ENCODE measurements at places on chromosomes 6 and 20.
A peak's percentile ranks its signal among the peaks of the same experiment; 100 is the strongest.

- DNase-seq: no peak
Observed at GRCh38 chr20:11431621-11432020, 486.1 kb upstream of the BTBD3 start.

DNA sequence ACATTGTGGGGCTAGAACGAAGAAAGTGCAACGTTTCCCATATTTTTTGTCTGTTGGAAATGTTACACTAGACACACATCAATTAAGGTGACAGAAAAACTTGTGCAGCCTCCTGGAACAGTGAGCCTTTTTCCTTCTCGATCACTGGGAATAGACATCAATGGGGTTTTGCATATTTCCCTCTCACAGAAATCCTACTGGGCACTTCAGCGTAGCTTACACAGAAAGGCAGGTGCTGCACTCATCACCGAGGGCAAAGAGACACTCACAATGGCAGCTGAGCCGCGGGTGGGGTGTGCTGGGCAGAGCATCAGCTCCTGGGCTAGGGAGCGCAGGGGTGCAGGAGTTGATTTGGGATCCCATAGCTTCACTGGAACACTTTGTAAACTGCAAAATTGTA is 64.5 kb downstream of the THBS2 start:
- DNase-seq: no peak

DNA sequence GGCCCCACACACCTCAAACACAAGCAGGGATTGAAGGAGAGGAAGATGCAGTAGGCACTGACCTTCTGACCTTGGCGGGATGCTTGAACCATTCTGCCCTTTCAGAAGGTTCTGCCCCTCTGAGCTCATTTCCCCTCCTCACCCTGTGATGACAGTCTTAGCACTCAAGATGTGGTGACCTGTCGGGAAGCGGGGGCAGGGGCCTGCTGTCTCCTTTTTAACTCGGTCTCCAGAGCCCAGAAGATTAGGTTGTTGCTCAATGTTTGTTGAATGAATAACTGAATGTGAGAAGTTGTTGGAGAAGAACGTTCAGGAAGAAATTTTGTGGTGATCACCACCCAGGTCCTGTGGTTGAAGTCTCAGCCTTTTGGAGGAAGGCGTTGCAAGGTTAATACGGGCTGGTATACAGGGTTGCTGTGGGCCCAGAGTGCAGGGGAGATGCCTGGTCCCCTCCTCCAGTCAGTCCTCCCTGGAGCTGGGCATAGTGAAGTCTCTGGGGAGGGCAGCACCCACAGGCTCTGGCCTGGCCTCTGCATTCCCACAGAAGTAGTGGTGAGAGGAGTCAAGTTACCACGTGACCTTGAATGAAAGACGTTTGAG is 49.7 kb upstream of the FUCA2 start:
- no peak for DNase-seq

DNA sequence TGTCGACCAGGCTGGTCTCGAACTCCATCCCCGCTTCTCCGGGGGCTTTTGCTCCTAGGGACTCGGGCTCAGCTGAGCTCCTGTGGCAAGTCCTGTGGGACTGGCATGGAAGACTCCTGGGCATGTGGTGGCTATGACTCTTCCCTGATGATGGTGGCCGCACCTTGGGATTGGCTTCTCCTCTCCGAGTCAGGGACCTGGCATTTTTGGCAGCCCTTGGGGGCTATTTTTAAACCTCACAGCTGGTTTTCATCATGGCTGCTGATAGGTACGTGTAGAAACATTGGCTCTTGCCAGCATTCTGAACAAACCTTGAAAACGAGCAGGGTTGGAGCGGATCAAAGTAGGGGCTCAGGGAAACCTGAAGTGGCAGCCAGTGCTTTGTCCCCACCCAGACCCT is 54.1 kb downstream of the RBM38 start:
- no peak for DNase-seq

DNA sequence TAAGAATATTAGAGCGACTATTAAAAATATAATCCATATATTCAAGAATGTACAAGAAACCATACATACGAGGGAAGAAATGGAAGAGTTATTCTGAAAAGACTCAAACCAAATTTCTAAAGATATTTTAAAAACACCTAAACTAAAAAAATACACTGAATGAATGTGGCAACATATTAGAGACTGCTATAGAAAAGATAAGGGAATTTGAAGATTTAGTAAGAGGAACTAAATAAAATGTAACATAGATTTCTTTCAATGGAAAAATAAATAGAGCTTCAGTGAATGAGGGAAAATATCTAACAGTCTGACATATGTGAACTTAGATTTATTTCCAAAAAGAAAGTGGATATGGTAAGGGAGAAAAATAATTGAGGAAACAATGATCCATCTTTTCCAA is 194.9 kb upstream of the STXBP5 start:
- no peak for DNase-seq

DNA sequence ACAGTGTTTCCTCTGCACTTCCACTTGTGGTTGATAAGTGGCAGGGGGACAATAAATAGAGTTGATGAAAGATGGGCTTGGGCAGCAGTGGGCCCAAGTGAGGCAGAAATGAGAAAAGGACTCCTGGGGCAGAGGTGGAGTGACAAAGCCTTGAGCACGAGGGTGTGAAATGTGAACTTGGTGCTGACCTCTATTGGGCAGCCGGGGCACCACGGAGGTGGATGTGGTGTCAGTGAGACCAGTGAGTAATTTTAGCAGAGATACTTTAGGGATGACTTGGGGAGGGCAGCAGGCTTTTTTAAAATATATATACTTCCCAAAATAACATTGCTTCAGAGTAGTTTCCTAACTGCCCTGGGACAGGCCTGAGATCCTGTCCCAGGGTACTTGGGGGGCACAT is 30.6 kb upstream of the MYLK2 start:
- DNase-seq: no peak

DNA sequence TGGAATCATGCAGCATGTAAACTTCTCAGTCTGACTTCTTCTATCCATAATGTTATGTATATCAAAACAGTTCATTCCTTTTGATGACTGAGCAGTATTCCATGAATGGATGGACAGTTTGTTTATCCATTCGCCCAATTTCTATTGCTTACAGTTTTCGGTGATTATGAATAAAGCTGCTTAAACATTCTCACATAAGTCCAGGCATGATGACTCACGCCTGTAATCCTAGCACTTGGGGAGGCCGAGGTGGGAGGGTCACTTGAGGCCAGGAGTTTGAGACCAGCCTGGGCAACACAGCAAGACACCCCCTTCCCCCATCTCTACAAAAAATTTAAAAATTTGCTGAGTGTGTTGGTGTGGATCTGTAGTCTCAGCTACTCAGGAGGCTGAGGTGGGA is 22.9 kb upstream of the HMGA1 start:
- no peak for DNase-seq

GRCh38 chr20:54040531-54040930 is 29.9 kb downstream of the BCAS1 start:
- no peak for DNase-seq

DNA sequence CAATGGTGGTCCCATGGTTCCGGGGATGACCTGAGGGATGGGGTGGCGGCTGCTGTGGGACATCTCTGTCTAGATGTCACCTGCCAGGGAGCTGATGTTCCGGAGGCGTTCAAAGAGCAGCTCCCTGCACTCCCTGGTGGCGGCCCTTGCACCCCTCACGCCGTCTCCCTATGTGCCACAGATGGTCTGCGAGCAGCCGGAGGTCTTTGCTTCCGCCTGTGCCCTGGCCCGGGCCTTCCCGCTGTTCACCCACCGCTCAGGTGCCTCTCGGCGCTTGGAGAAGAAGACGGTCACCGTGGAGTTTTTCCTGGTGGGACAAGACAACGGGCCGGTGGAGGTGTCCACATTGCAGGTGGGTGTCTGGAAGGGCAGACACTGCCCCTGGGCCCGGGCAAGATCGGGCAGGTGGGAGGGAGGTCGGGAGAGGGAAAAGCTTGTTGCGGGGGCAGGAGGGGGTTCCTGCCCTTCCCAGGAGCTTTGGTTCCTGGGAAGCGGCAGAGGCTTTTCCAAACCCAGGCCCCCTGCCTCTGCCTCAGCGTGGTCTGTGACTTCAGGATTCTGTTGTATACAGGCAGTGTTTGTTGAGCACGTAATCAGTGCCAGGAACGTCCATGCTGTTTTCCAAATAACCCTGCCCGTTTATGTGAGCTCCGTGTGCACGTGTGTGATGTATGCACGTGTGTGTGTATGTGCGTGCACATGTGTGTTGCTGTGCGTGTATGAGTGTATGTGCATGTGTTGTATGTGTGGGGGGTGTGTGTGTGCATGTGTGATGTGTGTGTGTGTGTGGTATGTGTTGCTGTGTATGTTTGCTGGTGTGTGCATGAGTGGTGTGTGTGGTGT is 1.9 kb downstream of the NPEPL1 start:
- DNase-seq: peak; percentile 7

DNA sequence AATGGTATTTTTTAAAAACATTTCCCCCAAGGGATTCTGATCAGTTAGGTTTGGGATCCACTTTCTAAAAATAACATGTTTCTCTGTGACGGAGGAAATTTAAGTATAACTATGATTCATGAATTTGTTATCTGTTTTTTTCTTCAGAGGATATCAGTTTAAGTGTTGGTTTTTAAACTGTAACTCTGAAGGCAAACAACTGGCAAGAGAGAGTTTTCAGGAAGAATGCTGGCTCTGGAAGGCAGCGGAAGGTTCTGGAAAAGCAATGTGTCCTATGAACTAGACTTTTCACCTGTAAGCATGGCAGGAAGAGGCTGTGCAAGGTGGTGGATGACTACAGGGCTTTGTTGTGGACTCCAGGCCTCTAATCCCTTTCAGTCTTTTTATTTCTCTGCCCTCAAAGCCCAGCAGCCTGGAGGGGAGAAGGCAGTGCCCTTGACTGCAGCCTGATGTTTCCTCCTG is 153.1 kb downstream of the GMPR start:
- no peak for DNase-seq

DNA sequence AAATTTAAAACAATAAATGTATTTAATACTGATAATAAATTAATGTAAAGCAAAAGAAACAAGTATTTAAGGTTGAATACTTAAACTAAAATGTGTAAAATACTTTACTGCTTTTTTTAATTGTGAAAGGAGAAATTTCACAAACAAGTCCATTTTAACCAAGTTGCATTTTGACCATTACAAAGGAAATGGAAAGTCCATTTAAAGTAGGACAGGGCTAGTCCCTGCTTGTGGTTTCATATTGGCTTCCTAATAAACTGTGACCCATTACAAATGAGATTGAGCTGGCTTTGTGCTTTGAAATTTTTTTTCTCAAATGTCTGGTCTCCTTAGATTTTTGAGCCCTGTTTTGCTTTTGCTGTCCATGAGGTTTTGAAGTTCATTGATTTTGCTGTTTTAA is 527.6 kb downstream of the MAFB start:
- DNase-seq: no peak

DNA sequence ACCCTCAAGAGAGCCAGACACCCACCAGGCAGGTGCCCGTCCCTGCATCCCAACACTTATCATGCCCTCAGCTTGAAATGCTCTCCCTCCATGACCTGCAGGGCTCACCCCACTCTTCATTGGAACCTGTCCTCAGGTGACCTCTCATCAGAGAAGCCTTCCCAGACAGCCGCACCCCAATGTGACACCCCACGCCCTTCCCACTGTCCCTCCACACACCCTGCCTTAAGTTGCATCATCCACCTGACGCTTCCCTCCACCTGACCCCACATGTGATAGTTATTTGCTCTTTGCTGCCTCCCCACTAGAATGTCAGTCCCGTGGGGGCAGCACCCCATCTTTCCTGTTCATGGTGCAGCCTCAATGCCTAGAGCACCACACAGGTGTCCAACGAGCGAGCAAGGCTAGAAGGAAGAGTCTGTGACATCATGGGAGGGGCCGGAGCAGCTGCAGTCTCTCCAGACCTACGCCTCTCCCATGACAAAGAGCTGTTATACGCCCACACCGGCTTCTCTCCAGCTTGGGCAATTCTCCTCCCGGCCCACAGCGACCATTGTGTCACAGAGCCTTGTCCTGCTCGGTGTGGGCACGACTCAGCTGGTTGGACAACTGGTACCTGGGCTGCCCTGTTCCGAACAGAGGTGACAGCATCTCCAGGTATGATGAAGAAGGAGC is 58.2 kb downstream of the NFATC2 start:
- no peak for DNase-seq

DNA sequence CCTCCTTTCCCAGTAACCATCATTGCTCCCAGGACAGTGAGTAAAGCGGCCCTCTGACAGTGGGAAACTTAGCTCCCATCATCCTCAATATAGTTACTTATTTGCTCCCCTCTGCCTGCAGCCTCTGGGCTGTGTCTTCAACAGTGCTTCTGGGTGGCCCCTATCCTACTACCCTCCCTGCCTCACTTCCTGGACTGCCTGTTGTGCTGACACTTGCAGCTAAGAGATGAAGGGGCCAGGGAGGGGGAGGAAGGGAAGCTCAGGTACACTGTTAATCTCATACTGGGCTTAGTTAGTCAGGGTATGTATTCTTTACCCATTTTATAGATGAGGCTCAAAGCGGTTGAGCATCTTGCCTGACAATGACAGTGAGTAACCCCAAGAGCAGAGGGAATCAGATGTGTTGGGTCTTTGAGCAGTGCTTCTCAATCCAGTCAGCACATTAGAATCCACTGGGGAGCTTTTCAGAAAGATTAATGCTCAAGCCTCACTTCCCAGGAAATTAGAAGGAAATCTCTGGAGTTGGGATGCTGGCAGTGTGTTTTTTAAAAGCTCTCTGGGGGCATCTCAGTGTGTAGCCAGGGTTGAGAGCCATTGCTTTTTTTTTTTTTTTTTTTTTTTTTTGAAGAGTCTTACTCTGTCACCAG is 27.1 kb upstream of the KCNK5 start:
- no peak for DNase-seq

- DNase-seq: no peak
Observed at GRCh38 chr6:135748189-135748588, 103.3 kb upstream of the PDE7B start.

- DNase-seq: no peak
Observed at GRCh38 chr20:52193886-52194545, 2.4 kb upstream of the ZFP64 start.

- no peak for DNase-seq
Observed at GRCh38 chr6:45353654-45354053, 24.1 kb downstream of the SUPT3H start.

GRCh38 chr6:31663961-31664789 is 622 bp downstream of the GPANK1 start:
- DNase-seq: no peak

DNA sequence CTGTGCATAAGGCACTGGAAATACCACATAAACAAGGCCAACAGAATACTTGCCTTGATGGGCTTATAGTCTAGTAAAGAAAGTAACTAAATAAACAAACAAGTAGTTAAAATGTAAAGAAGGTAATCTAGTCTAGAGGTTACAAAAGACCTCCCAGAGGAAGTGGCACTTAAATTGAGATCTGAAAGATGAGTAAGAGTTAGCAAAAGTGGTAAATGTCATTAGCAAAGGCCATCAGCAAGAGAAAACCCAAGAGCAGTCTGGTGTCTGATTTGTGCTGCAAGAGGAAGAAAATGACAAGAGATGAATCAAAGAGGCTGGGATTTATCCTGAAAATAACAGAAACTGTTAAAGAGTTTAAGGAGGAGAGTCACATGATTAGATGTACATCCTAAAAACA is 96.6 kb upstream of the SMLR1 start:
- no peak for DNase-seq

DNA sequence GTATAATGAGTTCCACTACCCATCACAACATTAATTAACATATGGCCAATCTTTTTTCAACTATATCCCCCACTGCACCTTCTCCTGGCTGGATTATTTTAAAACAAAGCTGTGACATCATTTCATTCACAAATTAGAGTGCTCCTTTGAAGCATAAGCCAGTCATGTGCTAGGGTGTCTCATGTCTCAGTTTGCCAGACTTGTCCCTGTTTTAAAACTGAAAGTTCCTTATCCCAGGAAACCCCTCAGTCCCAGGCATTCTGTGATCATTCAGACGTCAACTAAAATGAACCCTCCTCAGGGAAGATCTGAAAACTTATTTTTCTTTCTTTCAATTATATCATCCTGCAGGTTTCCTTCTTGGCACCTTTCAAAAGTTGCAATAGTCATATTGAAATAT is 29.3 kb upstream of the LOC128125822 start:
- DNase-seq: no peak
